ENCODE measurements at places on chromosomes 11 and 22.
A peak's percentile ranks its signal among the peaks of the same experiment; 100 is the strongest.

- DNase-seq = no peak
These were observed 327.0 kb upstream of the PLET1 start for GRCh38 chr11:112587664-112588063.

GRCh38 chr11:62556108-62556874 lies 9.7 kb upstream of the AHNAK start:
- no peak for DNase-seq

- DNase-seq = no peak
These were observed 11.4 kb downstream of the ALG12 start for GRCh38 chr22:49906799-49907290.

DNA sequence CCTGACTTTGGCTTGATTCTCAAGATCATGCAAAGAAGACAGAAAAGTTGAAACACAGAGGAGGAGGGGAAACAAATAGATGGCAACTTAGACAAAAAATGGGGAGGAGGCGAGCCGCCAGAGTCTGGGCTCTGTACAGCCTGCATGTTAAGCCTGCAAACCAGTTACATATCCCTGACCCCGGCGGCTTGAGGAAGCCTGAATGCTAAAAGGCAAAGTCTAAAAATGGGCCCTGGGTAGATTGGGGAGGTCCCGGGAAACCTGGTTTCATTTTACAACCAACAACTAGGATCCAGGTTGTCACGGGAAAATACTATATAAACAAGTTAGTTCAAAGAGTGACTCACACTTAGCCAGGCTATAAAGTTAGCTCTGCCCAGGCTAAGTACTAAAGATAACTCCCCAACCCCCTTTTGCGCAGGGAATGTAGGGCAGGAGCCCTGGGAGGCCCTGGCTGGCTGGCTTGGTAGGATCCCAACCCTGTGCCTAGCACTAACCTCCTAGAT lies 18.8 kb upstream of the ZBTB16 start:
- DNase-seq = no peak

GRCh38 chr11:112771851-112772250 lies 189.4 kb upstream of the NCAM1 start:
- no peak for DNase-seq

- no peak for DNase-seq
These were observed 230.8 kb upstream of the DDI1 start for GRCh38 chr11:103805688-103806009.

- DNase-seq = no peak
These were observed 49.1 kb downstream of the CDKN1C start for GRCh38 chr11:2836315-2837095.

- DNase-seq = no peak
These were observed 3.7 kb upstream of the DGKZ start for GRCh38 chr11:46343520-46343919.

DNA sequence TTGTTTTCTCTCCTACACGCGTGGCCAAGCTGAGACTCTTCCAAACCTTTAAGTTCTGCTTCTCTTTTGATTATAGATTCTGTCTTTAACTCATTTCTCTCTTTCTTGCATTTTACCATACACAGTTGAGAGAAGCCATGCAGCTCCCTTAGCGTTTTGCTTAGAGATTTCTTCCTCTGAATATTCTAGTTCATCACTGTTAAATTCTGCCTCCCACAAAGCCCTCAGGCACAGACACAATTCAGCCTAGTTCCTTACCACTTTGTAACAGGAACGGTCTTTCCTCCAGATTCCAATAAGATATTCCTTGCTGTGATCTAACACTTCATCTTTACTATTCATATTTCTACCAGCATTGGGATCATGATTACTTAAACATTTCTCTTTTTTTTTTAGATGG lies 24.7 kb upstream of the CD81 start:
- no peak for DNase-seq

- DNase-seq = no peak
These were observed 17.7 kb upstream of the ANKRD42 start for GRCh38 chr11:83175815-83176214.

- no peak for DNase-seq
These were observed 689 bp downstream of the PDHX start for GRCh38 chr11:34916843-34917770.

- no peak for DNase-seq
These were observed 861.6 kb downstream of the METTL15 start for GRCh38 chr11:28969832-28970231.

GRCh38 chr22:49827853-49828598 lies at the start of gene BRD1:
Gene BRD1 (minus strand): TSS chr22:49827873. CDS start chr22:49824317, 3,556 bp downstream.
- no peak for DNase-seq

GRCh38 chr11:94325681-94326080 lies 21.3 kb downstream of the IZUMO1R start:
- DNase-seq = no peak

DNA sequence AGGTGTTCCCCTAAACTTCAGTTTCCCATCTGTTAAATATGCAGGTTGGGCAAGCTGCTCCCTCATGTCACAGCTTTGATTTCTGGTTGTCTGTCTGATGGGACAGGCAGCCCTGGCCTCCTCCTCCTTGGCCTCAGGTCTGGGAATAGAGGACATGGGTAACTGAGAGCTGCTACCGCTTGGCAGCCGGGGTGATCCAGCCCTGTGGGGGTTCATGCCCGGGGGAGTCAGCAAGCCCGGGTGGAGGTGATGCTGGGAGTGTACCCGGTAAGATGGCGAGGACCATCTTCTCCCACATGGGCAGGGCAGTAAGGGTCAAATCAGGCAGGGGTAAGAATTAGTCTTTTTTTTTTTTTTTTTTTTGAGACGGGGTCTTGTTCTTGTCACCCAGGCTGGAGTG lies 845.0 kb downstream of the TBC1D22A start:
- DNase-seq = no peak

DNA sequence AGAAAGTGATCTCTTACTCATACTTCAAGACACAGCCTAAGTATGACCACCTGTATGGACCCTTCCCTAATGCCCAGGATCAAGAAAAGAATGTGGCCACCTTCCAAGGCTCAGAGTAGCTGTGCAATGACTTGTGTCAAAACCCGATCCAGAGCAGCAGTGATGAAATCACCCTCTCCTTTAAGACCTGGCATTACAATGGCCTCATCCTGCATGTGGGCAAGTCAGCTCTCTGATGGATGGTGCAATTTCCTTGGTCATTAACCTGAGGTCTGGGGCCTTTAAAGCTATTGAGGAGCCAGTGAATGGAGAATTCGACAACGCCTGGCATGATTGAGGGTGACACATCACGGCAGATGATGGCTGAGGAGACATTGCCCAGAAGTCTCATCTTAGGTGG lies 9.1 kb upstream of the TUBA8 start:
- DNase-seq = no peak

GRCh38 chr11:43723617-43724016 lies 43.1 kb downstream of the HSD17B12 start:
- DNase-seq = no peak

DNA sequence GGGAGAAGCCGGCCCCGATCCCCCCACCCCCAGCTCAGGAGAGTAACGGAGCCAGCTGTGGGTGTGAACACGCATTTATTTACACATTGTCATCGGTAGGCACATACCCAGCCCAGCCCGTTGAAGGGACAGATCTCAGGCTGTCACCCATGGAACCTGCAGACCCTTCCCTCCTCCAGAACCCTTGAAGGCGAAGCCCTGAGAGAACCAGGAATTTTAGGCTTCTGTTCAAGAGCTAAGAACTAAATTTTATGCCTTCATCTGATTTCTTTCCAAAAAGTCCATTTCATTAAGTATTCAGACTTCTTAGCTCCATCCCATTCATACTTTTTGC lies 379 bp upstream of the BRMS1 start:
- DNase-seq = no peak

DNA sequence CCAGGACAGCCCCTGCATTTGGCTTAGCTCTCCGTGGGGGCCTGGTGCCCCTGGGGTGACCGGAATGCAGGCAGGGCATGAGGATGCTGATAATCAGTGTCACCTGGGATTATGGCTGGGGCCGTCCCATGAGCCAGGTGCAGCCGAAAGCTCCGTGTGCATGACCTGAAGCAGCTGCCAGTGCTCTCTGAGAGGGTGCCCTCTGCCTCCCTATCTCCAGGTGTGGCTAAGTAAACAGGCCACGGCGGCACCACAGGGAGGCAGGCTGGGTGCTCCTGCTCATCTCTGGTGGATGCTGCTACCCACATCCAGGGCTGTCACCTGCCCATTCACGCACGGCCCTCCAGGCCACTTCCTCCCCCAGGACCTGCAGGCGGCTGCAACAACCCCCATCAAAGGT lies 29.8 kb downstream of the DUSP8 start:
- DNase-seq = no peak

DNA sequence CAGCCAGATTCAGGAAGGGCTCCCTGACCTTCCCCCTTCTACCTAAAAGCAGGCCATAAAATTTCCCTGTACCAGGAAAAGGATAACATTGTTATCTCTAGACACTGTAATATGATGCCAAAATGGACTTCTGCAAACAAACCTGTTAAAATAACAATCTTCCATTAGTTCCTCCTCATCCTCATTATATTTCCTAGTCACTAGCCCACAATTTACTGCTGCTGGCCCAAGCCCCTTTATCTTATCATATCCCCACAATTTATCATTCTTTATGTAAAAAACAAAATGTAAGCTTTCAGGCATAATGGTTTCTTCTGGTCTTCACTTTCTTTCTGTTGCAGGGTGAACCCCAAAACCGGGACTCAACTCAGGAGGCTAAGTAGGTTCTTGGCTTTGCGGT lies 1132.1 kb upstream of the CNTN5 start:
- no peak for DNase-seq

DNA sequence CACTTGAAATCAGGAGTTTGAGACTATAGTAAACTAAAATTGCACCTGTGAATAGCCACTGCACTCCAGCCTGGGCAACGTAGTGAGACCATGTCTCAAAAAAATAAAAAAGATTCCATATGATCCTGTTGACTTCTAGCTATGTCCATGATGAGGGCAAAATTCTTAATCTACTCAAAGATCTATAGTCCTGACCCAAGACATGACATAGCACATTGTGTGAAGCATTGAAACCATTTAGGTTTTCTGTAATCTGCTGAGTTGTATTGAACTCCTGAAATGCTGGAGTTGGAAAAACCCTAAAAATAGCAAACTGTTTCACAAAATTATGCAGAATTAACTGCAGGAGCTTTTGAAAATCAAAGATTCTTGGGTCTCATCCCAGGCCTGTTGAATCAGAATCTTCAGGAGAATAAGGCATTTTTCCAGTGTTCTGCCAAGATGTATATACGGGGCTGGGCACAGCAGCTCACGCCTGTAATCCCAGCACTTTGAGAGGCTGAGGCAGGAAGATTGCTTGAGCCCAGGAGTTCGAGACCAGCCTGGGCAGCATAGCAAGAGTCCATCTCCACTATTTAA lies 29.8 kb upstream of the LDHA start:
- no peak for DNase-seq

- DNase-seq = no peak
These were observed 62.4 kb upstream of the BMAL1 start for GRCh38 chr11:13215149-13215548.

DNA sequence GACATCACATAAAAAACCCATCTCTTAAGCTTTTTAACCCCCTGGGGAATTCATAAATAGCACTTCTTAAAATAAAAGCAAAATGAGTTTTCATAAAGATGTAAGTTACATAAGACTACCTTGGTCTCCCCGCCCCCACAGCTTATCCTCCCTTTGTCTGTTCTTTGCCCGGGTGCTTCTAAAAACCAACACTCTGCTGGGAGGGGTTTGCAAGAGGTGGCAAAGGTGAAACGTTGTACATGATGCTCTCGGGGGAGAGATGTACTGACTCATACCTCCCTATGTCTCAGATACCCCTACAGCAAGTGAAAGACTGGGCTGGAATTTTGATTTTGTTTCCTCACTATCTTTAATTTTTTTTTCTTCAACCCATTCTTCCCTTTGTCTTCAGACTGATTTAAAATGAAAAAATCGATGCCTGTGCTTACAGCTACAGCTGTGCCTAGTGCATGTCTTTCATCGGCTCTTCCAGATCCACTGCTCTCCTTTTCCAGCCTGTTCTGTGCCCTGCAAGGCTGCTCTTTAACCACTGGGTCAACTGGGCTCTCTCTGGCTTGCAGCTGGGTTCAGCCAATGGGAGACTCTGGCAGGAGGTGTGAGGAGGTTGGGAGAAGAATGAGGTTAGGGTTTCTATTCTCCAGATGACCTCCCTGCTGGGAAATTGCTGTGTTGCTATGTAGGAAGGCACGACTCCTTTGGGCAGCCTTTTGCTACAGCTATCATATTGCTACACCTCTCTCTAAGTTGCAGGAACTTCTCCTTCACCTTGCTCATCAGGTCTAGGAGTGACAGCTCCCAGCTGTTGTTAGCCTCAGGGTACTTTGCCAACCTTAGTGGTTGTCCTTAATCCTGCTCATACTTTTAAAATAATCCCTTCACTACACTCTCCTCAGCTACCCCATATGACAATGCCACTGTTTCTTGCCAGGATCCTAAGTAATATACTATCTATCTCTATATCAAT lies 266.5 kb downstream of the TENM4 start:
- DNase-seq = no peak

DNA sequence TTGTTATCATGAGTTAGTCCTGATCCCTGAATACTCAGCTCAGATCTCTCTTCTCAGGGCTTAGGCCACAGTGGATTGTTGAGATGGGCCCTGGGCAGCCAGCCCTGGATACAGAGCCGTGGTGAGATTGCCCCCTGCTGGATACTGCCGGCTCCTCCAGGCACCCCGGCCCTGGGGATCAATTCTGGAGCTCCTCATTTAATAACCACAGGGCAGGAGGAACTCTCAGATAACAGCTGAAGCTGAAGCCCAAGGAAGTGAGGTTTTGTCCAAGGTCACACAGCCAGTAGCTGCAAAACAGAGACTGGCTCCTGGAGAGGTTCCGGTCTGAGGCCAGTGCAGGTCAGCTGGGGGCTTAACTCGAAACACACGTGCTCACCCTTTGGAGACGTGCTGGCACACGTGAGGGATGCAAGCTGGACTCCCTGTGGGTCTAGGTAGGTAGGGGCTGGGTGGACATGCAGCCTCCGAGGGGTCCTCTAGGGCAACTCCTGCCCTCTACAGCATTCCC lies 16.0 kb downstream of the USH1C start:
- peak; percentile 21 for DNase-seq

- no peak for DNase-seq
These were observed 122.6 kb downstream of the APOL5 start for GRCh38 chr22:35840302-35840739.

- no peak for DNase-seq
These were observed 218.3 kb upstream of the CTSC start for GRCh38 chr11:88555829-88556202.

- peak; percentile 60 for DNase-seq
These were observed 7.1 kb downstream of the MS4A6E start for GRCh38 chr11:60334005-60334620.

- DNase-seq = no peak
These were observed 60.7 kb upstream of the MPEG1 start for GRCh38 chr11:59273373-59273841.

GRCh38 chr11:118998388-118998717 lies 415 bp downstream of the CENATAC start:
- DNase-seq = no peak

- DNase-seq = no peak
These were observed 33.5 kb upstream of the RAB38 start for GRCh38 chr11:88208745-88209144.

GRCh38 chr22:17853073-17853472 lies 78.8 kb upstream of the BID start:
- no peak for DNase-seq

GRCh38 chr11:95790123-95790932 lies at the start of gene CEP57:
Gene CEP57 (plus strand): TSS chr11:95790498. CDS start chr11:95790699, 201 bp downstream.
- peak; percentile 94 for DNase-seq

GRCh38 chr11:69880826-69881445 lies 61.7 kb upstream of the FGF3 start:
- DNase-seq = no peak

- DNase-seq = no peak
These were observed 215.0 kb downstream of the ST3GAL4 start for GRCh38 chr11:126570489-126570888.
